Large intestine (tissue), 12 donors: ENCODE measurements at places on chromosomes 5 and 9. TPM values are rescaled to one million over a fixed set of nuclear protein-coding genes. Genes with fewer than 3 reads are reported as not detected.

FOXD1 gene
- 0.04 TPM for polyA plus RNA-seq

SEMA6A gene
- polyA plus RNA-seq: 55.9 TPM

DNA sequence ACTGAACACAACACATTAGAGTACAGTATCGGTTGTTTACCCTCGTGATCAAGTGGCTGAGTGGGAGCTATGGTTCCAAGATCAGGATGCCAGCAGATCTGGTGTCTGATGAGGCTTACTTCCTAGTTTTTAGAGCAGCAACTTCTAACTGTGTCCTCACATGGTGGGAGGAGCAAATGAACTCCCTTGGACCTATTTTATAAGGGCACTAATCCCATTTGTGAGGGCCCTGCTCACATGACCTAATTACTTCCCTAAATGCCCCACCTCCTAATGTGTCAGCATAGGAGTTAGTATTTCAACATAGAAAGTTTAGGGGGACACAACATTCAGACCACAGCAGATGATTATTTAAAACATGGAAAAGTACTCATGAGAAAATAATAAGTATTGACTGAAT lies 111.8 kb downstream of the GCNT1 start:
- no peak overlapping the region for H3K4me3 ChIP-seq
- H3K4me1 ChIP-seq: peaks cover 8% of the 10 kb centered on the region
- H3K36me3 ChIP-seq: no peaks in the 10 kb centered on the region
- no peak overlapping the region for H3K27ac ChIP-seq
- no peaks in the 10 kb centered on the region for H3K27me3 ChIP-seq

DNA sequence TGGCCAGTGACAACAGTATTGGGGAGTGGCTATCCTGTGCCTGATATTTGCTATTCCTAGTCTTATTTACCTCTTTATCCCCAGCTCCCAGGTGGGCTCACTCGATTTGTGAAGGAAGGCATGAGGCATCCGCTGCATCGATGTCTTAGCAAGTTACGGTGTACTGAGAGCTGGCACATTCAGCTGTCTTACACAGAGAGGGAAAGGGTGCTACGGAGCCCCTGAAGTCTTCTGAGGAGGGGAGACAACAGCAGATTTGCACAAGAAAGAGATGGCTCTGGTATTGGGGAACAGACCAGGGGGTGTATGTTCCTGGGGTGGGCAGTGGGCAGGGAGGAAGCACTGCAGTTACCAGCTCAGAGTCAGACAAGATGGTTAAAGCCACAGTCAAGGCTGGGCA lies 172.6 kb downstream of the FGF18 start:
- H3K36me3 ChIP-seq: no peaks in the 10 kb centered on the region
- no peak for DNase-seq
- H3K4me1 ChIP-seq: no peaks in the 10 kb centered on the region
- no peak overlapping the region for H3K4me3 ChIP-seq

- peaks cover 12% of the 10 kb centered on the region for H3K27me3 ChIP-seq
- H3K27ac ChIP-seq: no peak overlapping the region
- H3K36me3 ChIP-seq: no peaks in the 10 kb centered on the region
- DNase-seq: no peak
- H3K4me3 ChIP-seq: no peak overlapping the region
Observed at GRCh38 chr9:126125992-126126409, 200.6 kb upstream of the MVB12B start.

DNA sequence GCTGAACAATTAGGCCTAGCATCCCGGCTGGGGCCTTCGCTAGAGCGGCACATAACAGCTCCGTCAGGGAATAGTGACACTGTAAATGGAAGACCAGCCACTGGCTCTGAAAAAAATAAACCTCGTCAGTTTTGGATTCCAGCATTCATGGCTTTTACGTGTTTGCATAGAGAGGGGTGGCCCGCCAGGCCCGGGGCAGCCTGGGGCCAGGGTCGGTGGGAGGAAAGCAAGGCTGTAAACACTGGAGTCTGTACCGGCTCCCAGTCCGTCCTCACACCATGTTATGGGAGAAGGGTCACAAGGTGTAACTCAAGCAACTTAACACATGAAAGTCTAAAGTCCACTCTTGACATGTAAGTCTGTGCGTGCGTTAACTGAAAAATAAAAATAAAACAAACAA lies 11.2 kb downstream of the CCNI2 start:
- H3K4me3 ChIP-seq: no peak overlapping the region
- peak; percentile 74 for DNase-seq
- H3K36me3 ChIP-seq: peaks cover 67% of the 10 kb centered on the region
- peaks cover 6% of the 10 kb centered on the region for H3K4me1 ChIP-seq

DNA sequence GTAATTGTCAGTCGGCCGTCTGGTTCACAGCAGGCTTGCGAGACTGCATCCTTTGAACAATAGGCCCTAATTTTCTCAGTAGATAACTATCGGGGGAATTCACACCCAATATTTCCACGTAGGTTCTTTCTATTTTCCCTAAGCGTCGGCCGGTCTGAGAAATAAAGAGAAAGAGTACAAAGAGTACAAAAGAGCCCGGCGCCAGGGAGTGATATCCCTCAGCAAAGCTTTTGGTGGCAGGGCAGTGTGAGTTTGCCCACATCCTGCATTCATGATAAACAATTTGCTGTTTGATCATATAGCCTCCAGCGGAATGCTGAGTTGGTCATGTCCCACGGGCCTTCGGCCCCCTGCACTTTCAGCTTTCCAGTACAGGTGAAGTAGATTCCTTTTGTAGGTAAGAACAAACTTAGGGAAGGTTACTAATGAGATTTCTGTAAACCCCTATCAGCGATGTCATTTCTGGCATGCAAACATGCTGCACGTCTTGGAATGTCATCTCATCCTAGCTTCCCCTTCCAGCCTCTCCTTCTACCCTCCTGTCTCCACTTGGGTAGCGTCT lies 4.7 kb upstream of the PTGR1 start:
- peak overlapping the region; percentile 79 for H3K27ac ChIP-seq
- no peaks in the 10 kb centered on the region for H3K27me3 ChIP-seq
- H3K4me3 ChIP-seq: no peak overlapping the region
- peaks cover 26% of the 10 kb centered on the region for H3K4me1 ChIP-seq
- DNase-seq: no peak

- H3K4me3 ChIP-seq: no peak overlapping the region
- peaks cover 3% of the 10 kb centered on the region for H3K4me1 ChIP-seq
- DNase-seq: no peak
- no peak overlapping the region for H3K27ac ChIP-seq
- peaks cover 5% of the 10 kb centered on the region for H3K27me3 ChIP-seq
Observed at GRCh38 chr9:134100040-134100439, 32.2 kb upstream of the BRD3 start.

- peaks cover 27% of the 10 kb centered on the region for H3K4me1 ChIP-seq
- H3K4me3 ChIP-seq: no peak overlapping the region
- peak overlapping the region; percentile 84 for H3K27ac ChIP-seq
- H3K27me3 ChIP-seq: no peaks in the 10 kb centered on the region
Observed at GRCh38 chr5:69078921-69079540, 14.8 kb upstream of the SLC30A5 start.

DNA sequence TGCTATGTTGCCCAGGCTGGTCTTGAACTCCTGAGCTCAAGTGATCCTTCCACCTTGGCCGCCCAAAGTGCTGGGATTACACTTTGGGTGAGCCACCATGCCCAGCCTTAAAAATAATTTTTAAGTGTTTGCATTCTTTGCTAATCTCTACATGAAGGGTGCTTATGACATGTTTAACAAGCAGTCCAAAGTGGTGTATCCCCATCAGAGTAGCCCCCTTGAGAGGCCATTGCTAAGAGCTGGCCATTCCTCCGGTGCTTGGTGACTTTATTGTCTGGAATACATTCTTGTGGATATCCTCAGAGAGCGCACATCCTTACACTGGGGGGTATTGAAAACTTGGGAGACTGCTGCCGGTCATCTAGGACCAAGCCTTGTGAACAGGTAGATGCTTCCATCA lies 395.4 kb downstream of the KDM4C start:
- H3K4me1 ChIP-seq: no peaks in the 10 kb centered on the region
- no peak overlapping the region for H3K4me3 ChIP-seq
- no peaks in the 10 kb centered on the region for H3K27me3 ChIP-seq
- no peak for DNase-seq
- no peak overlapping the region for H3K27ac ChIP-seq

DNA sequence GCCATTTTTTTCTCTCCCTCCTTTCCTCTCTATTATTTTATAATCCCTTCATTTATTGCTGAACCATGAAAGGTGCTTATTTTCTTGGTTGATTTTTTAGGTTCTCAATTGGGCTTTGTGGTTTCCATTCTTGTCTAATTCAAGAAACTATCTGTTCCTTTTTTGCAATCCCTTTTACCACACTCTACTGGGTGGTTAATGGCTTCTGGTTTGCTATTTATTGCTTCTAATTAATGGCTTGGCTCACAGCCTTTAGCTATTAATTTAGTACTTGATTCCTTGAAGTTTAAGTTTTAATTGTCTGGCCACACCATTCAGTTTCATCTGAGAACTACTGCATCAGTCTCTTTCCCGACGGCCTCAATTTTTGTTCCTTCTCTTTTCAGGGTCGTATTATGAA lies 5.6 kb downstream of the FRRS1L start:
- no peak overlapping the region for H3K4me3 ChIP-seq
- H3K27me3 ChIP-seq: peaks cover 6% of the 10 kb centered on the region
- H3K27ac ChIP-seq: no peak overlapping the region
- no peaks in the 10 kb centered on the region for H3K36me3 ChIP-seq
- peaks cover 18% of the 10 kb centered on the region for H3K4me1 ChIP-seq

- no peak for DNase-seq
- no peaks in the 10 kb centered on the region for H3K27me3 ChIP-seq
- no peak overlapping the region for H3K27ac ChIP-seq
Observed at GRCh38 chr9:120869726-120870125, 7.3 kb downstream of the PHF19 start.

- no peaks in the 10 kb centered on the region for H3K27me3 ChIP-seq
- H3K27ac ChIP-seq: no peak overlapping the region
- peaks cover 71% of the 10 kb centered on the region for H3K36me3 ChIP-seq
- no peak for DNase-seq
- H3K4me3 ChIP-seq: no peak overlapping the region
- peaks cover 10% of the 10 kb centered on the region for H3K4me1 ChIP-seq
Observed at GRCh38 chr9:133344071-133344470, 3.9 kb downstream of the MED22 start.

DNA sequence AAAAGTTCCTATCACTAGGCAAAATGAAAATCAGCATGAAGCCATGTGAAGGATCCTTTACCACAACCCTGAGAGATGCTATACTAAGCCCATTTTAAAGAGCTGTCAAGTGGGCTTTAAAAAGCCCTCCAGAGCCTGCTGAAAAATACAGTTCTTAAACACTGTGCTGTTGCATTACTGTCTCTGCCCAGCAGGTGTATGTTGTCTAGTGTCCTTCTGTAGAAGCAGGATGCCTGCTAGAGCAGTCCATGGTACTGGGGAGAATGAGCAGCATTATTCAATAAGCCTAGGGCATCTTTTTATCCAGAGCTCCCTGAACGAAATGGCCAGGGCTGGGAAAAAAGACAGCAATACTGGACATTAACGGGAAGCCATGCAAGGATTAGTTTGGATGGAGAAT lies 126.2 kb upstream of the PLCXD3 start:
- DNase-seq: peak; percentile 3
- no peak overlapping the region for H3K27ac ChIP-seq
- H3K27me3 ChIP-seq: no peaks in the 10 kb centered on the region
- no peaks in the 10 kb centered on the region for H3K36me3 ChIP-seq

- no peaks in the 10 kb centered on the region for H3K27me3 ChIP-seq
- H3K27ac ChIP-seq: no peak overlapping the region
- H3K4me3 ChIP-seq: no peak overlapping the region
- H3K36me3 ChIP-seq: no peaks in the 10 kb centered on the region
- H3K4me1 ChIP-seq: peaks cover 41% of the 10 kb centered on the region
Observed at GRCh38 chr5:590346-590745, 21.8 kb upstream of the CEP72 start.

- H3K27me3 ChIP-seq: no peaks in the 10 kb centered on the region
- H3K4me1 ChIP-seq: peaks cover 16% of the 10 kb centered on the region
- H3K27ac ChIP-seq: peak overlapping the region; percentile 13
- H3K4me3 ChIP-seq: no peak overlapping the region
Observed at GRCh38 chr9:121984726-121985402, 108.2 kb downstream of the TTLL11 start.

- no peaks in the 10 kb centered on the region for H3K4me1 ChIP-seq
- H3K27ac ChIP-seq: no peak overlapping the region
- H3K36me3 ChIP-seq: peaks cover 62% of the 10 kb centered on the region
- no peaks in the 10 kb centered on the region for H3K27me3 ChIP-seq
- DNase-seq: no peak
Observed at GRCh38 chr5:14357441-14357840, 214.3 kb downstream of the TRIO start.

DNA sequence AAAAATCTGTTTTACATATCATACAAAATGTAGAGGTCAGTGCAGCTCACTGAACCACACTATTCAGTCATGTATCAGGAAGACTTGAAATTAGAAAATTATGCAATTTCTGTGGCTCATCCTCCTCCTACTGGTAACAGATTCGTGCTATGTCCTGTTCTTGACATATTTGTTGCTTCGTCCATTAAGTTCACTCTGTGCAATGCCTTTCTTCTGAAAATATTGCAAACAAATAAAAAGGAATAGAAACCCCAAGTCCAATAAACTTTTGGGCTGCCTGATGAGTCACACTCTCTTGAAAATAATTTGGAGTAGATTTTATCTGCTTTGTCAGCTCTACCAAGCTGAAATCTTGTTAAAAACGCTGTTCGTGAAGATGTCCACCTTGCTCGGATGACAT lies 391.2 kb downstream of the RAB3C start:
- H3K27me3 ChIP-seq: no peaks in the 10 kb centered on the region
- DNase-seq: no peak
- no peaks in the 10 kb centered on the region for H3K4me1 ChIP-seq
- H3K4me3 ChIP-seq: no peak overlapping the region

GRCh38 chr5:28190011-28190410 lies 1151.6 kb upstream of the CDH9 start:
- no peaks in the 10 kb centered on the region for H3K27me3 ChIP-seq
- DNase-seq: no peak
- H3K27ac ChIP-seq: no peak overlapping the region
- H3K36me3 ChIP-seq: no peaks in the 10 kb centered on the region
- H3K4me1 ChIP-seq: no peaks in the 10 kb centered on the region
